ENCODE measurements at places on chromosomes 1 and 21. TPM values are rescaled to one million over a fixed set of nuclear protein-coding genes. Genes with fewer than 3 reads are reported as not detected.

KIF14 gene
- 1.2 TPM for total RNA-seq

WNT4 gene
- total RNA-seq: 14.0 TPM

GRCh38 chr1:213685992-213686582 is 301.7 kb upstream of the PROX1 start:
- no peak for DNase-seq

DNA sequence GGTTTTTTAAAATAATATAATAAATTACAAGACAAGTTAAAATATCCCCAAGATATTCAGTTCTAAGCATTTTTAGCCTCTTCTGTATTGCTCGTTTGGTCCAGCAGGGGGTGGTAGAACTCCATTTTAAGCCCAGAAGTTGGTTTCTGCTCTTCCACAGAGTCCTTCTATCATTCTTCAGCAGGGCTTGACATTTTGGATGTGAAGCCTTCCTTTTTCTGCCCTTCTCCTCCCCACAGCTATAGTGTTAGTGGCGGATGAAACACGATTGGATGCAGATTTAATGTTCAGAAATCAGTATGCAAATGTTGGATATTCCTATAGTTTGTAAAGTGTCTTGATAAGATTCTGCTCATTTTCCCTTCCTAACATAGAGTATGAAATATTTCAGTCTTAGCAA is 1.4 kb downstream of the NCAM2 start:
- DNase-seq: peak; percentile 71

DNA sequence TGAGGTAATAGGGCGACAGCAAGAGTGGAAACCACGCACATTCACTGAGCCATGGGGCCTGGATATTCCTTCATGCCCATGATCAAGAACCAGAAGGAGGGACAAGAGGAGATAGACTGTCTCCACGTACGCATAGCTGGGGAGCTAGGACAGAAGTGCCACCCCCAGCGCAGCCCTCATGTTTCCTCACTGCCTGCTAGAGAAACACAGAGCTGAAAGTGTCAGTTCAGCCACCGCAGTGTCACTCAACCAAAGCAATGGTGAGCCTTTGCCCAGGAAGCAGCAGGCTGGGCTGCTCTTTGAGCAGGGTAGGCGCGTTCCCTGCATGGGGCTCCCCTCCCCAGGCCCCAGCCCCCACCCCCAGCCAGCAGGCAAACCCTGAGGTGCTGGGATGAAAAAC is 68.5 kb downstream of the STUM start:
- no peak for DNase-seq
